Tongue (tissue), 3 donors: ENCODE measurements at places on chromosomes 2 and 18. TPM values are rescaled to one million over a fixed set of nuclear protein-coding genes. Genes with fewer than 3 reads are reported as not detected.

Gene COLEC11
- 0.92 TPM for total RNA-seq

Gene MREG
- 4.4 TPM for total RNA-seq

Gene COL4A4
- 4.9 TPM for total RNA-seq

Gene NUP35
- total RNA-seq = 27.3 TPM

Gene TXNDC2
- not detected for total RNA-seq

Gene OTOS
- total RNA-seq = not detected

Gene SIX3
- total RNA-seq = not detected

Gene LYG1
- 0.41 TPM for total RNA-seq

Gene FEV
- total RNA-seq = not detected

Gene ACMSD
- total RNA-seq = not detected

Gene CERKL
- total RNA-seq = not detected

Gene GAL3ST2
- not detected for total RNA-seq

Gene SATB2
- total RNA-seq = 23.1 TPM

Gene LANCL1
- 63.0 TPM for total RNA-seq

Gene SERPINB4
- not detected for total RNA-seq

Gene ZBTB7C
- total RNA-seq = 17.8 TPM

Gene ZNF532
- 86.1 TPM for total RNA-seq

Gene ANKRD30B
- total RNA-seq = not detected

Gene FSHR
- not detected for total RNA-seq

Gene DPP10
- total RNA-seq = 2.5 TPM

Gene NCKAP5
- 18.4 TPM for total RNA-seq

Gene EGR4
- total RNA-seq = not detected

Gene LRRC30
- total RNA-seq = 2.7 TPM

Gene SLC35F5
- 125 TPM for total RNA-seq

Gene MEMO1
- 33.6 TPM for total RNA-seq

Gene DOCK10
- total RNA-seq = 13.8 TPM

Gene ACOXL
- total RNA-seq = not detected

Gene TRIM43B
- not detected for total RNA-seq

Gene CHRNG
- 19.5 TPM for total RNA-seq

Gene IL1RL2
- total RNA-seq = 2.8 TPM

Gene ARHGAP25
- total RNA-seq = 5.4 TPM

Gene AKAIN1
- total RNA-seq = not detected
